Cerebellar cortex (tissue), 1 donor: ENCODE measurements at places on chromosomes 16 and 17.

DNA sequence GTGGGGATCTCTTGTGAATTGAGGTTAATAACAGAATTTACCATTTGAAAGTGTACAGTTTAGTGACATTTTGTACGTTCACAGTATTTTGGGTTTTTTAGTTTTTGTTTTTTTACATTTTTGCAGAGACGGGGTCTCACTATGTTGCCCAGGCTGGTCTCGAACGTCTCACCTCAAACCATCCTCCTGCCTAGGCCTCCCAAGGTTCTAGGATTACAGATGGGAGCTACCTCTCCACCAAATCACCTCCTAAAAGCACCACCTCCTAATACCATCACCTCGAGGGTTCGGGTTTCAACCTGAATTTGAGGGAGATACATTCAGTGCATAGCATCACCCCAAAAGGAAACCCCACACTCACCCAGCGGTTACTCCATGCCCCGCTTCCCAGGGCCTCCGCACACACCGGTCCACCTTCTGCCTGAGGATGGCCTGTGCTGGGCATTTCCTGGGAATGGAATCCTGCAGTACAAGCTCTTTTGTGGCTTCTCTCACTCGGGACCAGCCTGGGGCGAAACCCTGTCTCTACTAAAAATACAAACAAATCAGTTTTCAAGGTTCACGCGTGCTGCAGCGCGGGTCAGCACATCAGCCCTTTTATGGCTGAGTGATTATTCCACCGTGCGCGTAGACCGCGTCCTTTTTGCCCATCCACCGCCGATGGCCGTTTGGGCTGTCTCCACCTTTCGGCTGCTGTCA is 182.7 kb upstream of the CIBAR2 start:
- no peak for DNase-seq

- no peak for DNase-seq
Observed at GRCh38 chr17:81429821-81430551, 34.7 kb downstream of the BAHCC1 start.

DNA sequence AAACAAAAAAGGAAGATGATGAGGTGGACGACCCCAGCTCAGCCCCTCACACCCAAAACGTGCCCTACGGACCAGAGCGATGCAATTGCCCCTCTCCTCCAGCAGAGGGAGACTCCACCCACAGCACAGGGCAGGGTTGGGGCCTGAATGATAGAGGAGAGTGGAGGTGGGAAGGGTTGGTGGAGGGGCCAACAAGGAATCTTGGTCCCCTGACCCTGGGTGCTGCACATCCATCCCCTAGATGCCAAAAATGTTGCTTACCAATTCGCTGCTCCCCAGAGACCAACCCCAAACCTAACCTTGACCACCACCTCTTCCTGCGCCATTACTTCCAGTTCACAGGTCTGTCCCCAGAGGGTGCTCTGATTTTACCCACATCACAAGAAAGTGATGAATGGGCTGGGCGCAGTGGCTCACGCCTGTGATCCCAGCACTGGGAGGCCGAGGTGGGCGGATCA is 12.9 kb downstream of the P2RX5 start:
- no peak for DNase-seq

- no peak for DNase-seq
Observed at GRCh38 chr16:66385415-66385814, 18.9 kb downstream of the CDH5 start.
